ENCODE measurements at places on chromosomes 3 and 15.

DNA sequence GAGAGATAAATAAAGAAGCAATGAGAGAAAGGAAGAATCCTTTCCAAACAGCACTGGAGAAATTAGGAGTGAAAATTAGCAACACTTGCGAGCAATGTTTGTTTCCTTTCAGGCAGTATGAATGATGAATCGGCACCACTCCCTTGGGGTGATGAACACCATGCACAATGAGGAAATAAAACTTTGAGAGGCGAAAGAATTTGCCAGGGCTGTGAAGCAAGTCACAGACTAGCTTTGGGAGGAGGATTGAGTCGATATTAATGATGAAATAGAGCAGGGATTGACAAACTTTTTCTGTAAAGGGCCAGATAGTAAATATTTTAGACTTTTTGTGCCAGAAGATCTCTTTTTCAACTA is 237.7 kb downstream of the AGBL1 start:
- no peak for DNase-seq

DNA sequence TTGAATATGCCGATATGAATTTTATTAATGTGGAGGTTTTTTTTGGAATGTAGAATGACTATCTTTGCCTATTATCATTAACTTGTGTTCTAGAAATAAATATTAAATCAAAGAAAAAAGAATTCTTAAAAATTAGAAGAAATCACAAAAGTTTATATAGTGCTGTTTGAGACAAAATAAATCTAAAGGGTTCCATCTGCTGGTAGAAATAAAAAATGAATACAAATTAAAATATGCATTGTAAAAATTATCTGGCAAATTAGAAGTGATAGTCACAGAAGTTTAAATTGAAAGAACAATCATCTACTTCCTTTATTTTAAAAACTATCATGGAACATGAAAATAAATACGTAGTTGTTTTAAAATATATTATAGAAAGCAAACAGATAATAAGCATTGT is 22.7 kb upstream of the ZBTB20 start:
- no peak for DNase-seq

DNA sequence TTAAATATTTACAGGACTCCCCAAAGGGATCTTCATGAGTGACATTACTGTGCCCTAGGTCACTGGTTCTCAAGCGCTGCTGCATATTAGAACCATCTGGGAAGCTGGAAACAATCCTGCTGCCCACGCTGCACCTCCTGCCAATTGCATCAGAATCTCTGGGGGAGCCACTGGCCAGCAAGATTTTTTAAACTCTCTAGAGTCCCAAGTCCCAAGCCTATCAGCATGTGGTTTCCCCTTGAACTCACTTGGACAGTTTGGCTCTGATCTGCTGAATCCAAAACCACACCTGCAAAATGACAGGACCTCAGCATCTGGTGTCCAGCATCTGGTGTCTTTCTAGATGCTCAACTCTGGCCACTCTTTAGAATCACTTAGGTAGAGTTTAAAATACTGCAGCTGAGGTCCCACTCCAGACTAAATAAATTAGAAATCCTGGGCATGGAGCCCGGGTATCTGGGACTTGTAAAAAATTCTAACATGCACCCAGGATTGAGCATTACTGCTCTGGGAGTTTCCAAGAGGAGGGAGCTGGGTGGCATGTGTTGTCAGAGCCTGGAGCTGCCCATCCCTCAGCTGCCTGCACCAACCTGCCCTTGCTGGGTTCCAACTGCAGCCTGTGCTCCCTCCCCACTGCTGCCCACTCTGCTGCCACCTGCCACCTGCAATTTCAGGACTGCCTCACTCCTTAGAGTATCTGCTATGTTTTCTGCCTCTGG is 311.3 kb downstream of the SLC9A9 start:
- no peak for DNase-seq

DNA sequence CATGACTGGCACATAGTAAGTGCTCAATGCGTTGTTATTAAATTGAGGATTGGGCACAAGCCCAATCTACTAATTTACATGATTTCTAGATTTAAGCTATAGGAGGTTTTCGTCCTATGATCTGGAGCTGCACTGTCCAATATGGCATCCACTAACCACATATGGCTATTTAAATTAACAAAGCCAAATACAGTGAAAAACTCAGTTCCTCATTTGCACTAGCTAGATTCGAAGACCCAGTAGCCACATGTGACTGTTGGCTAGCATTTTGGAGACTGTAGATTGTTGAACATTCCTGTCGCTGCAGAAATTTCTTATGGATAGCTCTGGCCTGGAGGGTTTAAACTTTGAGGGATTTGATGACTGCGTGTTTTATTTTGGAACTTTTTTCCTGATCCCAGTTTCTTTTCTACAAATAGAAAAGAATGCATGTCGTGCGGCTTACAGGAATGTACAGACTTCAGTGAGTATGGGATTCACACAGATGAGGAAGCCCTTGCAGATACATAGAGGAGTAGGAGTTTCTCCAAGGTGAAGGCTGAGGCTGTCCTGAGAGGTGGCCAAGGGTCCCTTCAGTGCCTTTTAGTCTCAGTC is 82.8 kb downstream of the SLCO3A1 start:
- no peak for DNase-seq

DNA sequence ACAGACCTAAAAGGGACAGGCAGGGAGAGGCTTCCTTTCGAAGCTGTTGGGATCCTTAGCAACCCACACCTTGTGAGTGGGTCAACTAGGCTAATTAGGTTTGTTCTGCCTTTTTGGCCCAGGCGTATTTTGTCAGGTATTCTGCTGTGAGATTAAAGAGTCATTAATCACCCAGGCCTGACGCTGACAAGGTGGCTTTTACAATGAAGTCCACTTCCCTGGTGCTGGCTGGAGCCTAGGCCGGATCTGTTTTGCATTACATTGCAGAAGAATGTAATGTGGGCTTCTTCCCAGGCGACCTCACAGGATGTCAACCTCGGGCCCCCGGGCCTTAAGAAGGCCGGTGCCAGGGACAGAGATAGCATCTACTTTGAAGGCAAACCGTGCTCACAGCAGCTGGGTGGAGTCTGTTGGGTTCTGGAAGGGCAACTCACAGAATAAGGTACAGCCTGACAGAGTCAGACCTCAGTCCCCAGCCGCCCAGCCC is 76.9 kb downstream of the HES1 start:
- no peak for DNase-seq

GRCh38 chr15:63449731-63450130 is 54.7 kb upstream of the USP3 start:
- no peak for DNase-seq

GRCh38 chr3:132417695-132418411 is 551 bp downstream of the DNAJC13 start:
- DNase-seq, result peak; percentile 71

GRCh38 chr3:9809615-9810432 is at the start of gene TTLL3:
TSS of gene TTLL3 (plus strand) at chr3:9810262. CDS start at chr3:9810662, 400 bp downstream.
- peak; percentile 49 for DNase-seq

DNA sequence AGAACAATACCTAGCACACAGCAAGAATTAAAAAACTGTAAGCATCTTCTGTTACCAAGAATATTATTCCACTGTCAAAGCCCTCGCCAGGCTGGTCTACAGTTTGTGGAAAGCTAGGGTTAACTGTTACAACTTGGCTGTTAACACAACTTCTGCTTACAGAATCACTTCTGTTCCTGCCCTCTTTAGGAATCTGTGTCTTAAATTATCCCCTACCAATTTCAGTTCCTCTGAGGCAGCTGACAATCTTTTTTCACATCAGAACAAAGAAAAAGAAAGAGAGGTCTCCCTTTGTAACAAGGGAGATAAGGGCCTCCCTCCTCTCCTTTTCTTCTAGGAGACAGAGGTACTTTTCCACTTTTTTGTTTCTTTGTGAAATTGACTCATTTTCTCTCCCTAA is 188.9 kb downstream of the FMN1 start:
- no peak for DNase-seq

DNA sequence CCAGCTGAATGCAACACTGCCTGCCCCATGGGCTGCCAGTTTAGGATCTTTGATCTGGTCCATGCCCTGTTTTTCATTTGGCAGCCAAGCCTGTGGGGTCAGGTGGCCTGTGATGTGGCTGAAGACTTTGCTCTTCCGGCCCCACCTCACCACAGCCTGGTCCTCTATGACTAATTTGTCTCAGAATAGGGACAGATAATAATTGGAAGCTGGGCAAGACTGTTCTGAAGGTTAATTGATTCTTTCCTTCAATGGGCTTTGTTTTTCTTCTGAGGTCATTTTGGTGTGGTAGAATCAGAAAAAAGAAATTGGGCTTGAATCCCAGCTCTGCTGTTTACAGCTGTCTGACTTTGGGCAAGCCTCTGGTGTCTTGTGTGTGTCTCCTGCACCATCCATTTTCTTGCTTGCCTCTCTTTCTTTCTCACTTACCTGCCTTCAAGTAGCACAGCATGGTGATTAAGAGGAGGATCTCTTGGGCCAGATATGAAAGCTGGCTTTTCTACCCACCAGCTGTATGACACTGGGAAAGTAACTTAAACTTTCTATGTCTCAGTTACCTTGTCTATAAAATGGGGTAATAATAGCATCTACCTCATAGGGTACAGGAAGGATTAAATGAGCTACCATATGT is 24.2 kb downstream of the ABHD2 start:
- DNase-seq, result peak; percentile 47

GRCh38 chr3:108029466-108029865 is 61.4 kb downstream of the CD47 start:
- DNase-seq, result no peak

- DNase-seq, result no peak
Measured at GRCh38 chr15:77610731-77611130, 22.0 kb downstream of the LINGO1 start.

DNA sequence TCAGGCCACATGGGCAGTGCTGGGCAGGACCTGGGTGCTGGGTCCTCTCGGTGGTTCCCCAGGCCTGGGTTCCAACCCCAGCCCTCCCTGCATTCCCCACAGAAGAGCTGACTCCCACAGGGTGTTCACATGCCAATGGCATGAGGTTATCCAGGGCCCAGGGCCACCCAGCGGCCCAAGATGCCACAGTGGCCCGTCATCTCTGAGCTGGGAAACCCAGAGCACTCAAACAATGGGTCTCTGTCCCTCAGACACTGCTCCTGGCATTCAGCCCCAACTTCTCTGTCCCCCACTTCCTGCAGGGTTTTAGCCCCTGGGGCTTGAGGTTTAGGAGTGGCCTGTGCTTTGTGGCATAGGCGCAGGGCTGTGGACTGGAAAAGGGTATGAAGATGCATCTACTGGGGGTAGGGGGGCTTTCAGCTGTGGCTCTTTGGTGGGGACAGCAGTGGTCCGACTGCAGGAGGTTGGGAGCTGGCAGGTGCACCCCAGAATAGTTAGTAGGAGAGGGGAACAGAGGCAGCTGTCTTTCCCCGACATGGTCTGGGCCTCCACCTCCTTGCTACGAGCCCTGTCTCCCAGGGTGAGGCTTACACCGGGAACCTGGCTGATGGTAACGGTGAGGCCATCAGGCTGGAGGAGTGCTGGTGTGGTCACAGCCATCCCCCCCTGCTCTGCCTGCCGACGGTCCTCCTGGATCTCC is 1.7 kb downstream of the CCDC9B start:
- DNase-seq, result no peak

- no peak for DNase-seq
Measured at GRCh38 chr3:121493431-121493830, 52.4 kb downstream of the POLQ start.

GRCh38 chr3:63875510-63875909 is 11.8 kb downstream of the ATXN7 start:
- DNase-seq, result no peak

DNA sequence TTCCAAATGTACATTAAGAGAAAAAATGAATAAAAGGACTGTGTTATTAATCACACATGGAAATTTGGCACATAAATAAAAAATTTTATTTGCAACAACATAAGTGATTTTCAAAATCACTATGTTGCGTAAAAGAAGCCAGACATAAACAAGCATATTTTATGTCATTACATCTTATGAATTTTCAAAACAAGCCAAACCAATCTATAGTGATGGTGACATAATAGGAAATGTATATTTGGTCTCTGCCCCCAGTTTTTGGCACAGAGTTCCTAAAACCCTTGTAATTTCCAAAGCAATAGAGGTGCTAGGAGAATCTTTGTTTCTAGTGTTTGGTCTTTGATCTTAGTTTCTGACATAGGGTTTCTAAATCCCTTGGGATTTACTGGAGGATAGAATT is 543.3 kb downstream of the ZBBX start:
- no peak for DNase-seq

GRCh38 chr15:60448668-60449360 is 30.1 kb downstream of the ICE2 start:
- DNase-seq, result no peak

DNA sequence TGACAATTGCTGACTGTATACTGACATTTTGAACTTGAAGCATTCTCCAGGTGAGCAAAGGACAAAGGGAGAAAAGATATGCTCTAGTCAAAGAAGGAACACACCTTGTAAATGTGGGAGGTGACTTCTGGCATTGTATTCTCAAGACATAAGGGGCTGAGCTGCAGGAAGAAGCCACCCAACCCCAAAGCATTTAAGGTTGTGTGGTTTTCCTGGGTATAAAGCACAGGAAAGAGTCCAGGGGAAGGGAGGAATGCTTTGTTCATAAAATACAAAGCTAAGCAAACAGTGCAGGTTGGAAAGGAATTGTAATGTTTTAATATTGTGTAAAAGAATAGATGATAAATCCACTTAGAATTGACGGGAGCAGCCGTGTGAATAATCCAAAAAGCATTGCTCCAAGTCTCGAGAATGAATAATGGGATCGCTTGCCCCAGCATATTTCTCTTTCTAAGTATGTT is 102.4 kb upstream of the LRIG1 start:
- no peak for DNase-seq

GRCh38 chr15:35145336-35145735 is 60.2 kb upstream of the NANOGP8 start:
- no peak for DNase-seq

- DNase-seq, result no peak
Measured at GRCh38 chr3:65004795-65005295, 317.0 kb upstream of the ADAMTS9 start.

DNA sequence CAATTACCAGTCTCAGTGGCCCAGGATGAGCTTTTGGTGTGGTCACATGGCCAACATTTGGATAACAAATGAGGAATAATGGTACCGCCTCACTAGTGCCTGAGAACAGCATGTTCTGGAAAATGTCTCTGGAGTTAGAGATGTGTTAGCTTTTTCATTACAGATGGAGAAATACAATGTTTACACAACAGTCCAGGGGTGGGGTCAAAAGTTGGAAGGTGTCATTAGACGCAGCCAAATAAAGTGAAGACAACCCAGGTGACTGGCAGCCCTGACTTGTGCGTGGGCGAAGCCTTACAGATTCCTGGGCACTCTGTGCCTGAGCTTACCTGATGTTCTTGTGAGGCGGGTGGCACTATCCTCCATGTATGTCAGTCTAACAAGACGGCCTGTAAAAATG is 12.8 kb downstream of the IL17RB start:
- DNase-seq, result no peak
